Midbrain (tissue), 1 donor: ENCODE measurements at places on chromosomes 7 and 10.

DNA sequence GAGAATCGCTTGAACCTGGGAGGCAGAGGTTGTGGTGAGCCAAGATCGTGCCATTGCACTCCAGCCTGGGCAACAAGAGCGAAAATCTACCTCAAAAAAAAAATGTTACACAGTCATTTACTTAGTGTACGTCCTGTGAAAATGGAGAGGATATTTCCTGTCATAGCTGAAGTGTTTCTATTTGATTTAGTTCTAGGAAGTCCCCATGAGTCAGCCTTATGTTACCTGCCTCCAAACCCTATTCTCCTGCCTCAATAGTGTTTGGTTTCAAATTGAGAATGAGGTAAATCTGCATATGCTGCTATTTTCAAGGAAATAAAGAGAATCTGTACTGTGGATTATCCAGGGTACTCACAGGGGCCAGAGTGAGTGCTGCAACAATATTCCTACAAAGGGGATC lies 1284.5 kb upstream of the AUTS2 start:
- DNase-seq = no peak

DNA sequence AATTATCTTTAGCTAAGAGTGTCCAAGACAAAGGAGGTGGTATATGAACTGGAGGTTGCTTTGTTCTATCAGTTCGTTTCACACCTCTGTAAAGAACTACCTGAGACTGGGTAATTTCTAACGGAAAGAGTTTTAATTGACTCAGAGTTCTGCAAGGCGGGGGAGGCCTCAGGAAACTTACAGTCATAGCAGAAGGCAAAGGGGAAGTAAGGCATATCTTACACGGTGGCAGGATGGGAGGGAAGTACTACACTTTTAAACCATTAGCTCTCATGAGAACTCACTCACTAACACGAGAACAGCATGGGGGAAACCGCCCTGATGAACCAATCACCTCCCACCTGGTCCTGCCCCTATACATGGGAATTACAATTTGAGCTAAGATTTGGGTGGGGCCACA lies 1202.3 kb upstream of the LRRTM3 start:
- no peak for DNase-seq

GRCh38 chr7:73512018-73512780 lies 9.9 kb downstream of the BAZ1B start:
- DNase-seq = no peak

GRCh38 chr7:69349291-69349690 lies 249.0 kb upstream of the AUTS2 start:
- DNase-seq = no peak

DNA sequence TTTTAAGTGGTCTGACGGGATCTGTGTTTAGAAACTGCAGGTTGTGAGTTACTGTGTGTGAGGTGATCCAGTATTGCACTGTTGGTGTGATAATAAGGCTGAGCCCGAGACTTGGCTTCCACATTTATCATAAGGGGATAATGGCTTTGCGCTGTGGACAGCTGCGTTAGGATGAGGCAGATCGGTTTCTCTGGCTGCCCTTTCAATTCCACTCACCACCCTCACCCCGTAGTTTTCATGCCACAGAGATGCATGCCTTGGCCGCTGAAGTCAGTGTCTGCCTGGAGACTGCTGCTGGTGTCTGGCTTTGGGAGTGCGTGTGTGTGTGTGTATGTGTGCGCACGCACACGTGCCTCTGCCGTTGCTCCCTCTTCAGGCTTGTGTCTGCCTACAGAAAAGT lies 273.0 kb downstream of the CCDC3 start:
- DNase-seq = no peak
